ENCODE measurements at places on chromosomes 4 and X.
A peak's percentile ranks its signal among the peaks of the same experiment; 100 is the strongest.

DNA sequence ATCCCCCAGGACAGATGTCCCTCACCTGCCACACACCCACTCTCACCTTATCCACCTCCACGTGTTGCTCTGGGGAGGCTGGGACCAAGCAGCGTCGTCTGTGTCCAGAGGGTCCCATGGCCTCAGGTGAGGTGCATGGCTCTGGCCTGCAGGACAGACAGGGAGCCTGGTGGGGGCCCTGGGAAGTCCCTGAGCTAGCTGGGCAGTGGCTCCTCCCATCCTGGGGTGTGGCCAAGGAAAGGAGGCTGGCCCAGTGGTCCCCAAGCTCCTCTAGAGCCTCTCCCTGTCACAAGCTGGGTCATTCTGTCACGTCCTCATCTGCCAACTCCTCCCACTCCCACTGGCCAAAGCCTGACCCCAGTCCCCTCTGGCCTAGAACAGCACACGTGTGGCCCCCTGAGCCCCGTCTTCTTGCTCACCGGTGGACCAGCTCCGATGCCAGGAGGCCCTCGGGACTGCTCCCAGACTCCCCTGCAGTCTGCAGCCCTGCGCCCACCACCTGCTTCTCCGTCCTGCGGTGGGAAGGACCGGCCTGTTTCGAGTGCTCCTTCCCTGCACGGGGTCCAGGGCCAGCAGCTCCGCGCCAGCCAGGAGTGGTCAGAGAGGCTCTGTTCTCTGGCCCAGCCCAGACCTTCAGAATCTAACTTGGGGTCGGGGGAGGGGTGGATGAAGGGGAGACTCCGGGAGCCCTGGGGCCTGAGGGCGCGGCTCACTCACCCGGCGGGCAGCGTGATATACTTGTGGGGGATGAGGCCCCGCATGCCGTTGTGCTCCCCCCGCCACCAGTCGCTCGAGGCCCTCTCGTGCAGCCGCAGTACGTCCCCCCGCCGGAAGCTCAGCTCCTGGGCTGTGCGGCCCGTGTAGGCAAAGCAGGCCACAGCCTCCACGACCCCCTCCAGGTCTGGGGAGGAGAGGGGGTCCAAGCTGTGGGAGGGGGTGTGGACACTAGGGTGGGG lies 4.8 kb downstream of the AVPR2 start:
- DNase-seq = peak; percentile 50

- no peak for DNase-seq
These were observed 21.6 kb upstream of the STIM2 start for GRCh38 chr4:26839016-26839415.

- peak; percentile 2 for DNase-seq
These were observed 45.4 kb downstream of the SMARCAD1 start for GRCh38 chr4:94253036-94253435.

DNA sequence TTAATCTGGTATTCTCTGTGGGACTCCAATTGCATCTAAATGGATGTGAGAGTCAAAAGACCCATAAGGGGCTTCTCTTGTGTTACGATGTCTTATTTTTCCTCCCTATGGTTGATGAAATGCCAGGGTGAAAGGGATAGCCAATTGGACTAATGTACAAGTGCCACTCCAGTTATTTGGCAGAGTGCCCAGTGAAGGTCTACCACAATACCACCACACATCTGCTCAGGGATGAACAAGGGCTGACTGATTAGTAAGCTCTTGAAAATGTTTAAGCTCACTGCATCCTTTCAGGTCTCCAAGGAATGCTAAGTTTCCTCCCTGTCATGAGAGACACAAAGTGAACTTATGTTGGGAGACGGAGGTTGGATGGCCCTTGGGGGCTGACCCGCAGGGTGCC lies 57.8 kb downstream of the HEPH start:
- DNase-seq = no peak

GRCh38 chrX:55008571-55009358 lies 8.6 kb downstream of the APEX2 start:
- DNase-seq = peak; percentile 64

GRCh38 chr4:109930464-109930863 lies 17.8 kb downstream of the EGF start:
- no peak for DNase-seq

DNA sequence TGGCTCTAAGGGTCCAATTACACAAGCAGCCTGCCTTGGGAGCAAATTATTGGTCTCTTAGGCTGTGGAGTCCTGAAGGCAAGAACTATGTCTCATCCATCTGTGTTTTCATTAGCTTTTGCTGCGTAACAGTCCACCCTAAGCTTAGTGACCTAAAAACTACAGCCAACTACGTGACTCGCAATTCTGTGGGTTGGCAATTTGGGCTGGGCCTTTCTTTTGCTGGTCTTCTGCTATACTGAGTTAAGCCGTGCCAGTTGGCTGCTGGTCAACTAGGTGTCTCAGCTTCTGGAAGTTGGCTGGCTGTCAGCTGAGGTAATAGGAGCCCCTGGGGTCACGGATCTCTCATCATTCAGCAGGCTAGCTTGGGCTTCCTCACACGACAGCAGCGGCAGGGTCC lies 205.6 kb upstream of the S100G start:
- DNase-seq = no peak

- no peak for DNase-seq
These were observed 351.6 kb downstream of the GPM6A start for GRCh38 chr4:175460414-175460813.

DNA sequence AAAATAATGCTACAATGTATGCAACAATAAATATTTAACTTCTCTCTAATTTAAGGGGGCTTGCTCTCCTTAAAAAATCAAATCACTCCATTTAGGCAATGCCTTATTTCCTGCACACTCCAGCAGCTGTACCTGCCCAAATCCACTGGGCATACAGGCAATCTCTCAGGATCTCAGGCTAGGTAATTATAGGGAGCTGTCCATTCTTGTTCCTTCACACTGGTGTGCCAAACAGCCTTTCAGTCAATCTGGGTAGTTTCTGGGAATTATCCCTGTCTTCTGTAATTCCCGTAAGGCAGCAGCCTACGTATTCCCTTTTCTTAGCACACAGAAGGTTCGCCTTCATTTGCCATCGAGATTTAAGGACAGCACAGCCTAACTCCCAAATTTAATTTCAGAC lies 922.6 kb upstream of the SLIT2 start:
- no peak for DNase-seq

DNA sequence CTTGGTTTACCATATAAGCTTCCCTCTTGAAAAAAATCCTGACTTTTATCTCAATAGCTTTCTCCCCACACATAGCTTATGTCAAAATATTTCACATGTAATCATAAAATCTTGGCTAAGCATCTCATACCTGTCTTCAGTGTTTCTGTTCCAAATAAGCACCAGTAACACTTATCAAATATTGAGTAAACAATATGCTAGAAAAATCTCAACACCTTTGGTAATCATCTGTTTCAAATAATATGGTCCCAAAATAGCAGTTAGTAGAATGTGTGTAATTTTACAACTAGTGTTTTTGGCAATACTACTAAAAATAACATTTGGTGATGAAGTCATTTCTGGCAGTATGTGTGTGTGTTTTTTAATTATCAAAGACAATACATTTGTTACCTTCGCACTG lies 2138.2 kb downstream of the PCDH7 start:
- no peak for DNase-seq

DNA sequence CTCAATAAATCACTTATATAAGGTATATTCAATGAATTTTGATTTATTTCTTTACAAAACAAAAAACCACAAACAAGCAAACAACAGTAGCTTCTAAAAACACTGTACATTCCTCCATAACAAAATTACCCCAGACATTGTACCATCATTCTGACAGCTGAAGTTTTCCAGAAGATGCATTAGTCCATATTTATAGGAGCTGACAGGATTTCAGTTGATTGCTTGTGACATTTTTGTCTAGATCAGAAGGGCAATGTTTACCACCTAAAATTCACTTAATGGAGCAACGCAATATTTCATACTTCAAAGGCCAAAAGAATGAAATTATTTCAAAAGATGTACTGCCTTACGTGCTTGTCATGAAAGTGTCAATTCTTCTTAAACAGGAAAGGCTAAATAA lies 167.0 kb downstream of the ATP10D start:
- DNase-seq = no peak

- DNase-seq = peak; percentile 45
These were observed 71.4 kb upstream of the STIM2 start for GRCh38 chr4:26789208-26789607.

GRCh38 chr4:19135895-19136633 lies 1114.5 kb upstream of the LCORL start:
- DNase-seq = no peak

DNA sequence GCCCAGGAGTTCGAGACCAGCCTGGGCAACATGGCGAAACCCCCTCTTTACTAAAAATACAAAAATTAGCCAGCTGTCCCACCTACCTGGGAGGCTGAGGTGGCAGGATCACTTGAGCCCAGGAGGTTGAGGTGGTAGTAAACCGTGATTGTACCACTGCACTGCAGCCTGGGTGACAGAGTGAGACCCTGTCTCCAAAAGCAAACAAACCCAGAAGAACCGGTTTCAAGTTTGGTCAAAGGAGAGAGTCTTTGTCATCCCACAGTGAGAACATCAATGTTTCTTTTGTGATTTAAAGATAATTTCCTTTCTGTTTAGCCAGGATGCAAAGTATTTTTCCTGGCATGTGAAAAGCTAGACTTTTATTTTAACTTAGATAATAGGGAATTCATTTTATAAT lies 26.7 kb downstream of the PDK3 start:
- DNase-seq = no peak

DNA sequence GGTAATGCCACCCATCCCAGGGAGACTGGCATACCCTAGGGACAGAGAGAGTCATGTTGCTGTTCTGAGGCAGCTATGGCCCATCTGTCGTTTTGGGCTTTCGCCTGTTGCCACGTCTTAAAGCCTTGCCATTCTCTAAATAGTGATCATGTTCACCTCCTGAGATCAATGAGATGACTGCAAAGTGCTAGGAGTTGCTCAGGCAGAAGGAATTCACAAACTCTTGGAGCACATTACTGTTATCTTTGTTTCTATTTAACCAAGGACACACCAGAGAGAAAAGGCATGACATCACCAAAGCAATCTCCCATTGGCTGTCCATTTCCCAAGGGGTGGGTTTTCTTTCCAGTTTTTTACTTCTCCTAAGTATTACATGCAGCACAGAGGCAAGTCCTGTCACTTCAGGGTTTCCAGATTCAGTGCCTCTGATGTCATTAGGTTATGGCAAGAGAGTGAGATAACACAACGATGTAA lies 37.1 kb upstream of the SETD7 start:
- no peak for DNase-seq

DNA sequence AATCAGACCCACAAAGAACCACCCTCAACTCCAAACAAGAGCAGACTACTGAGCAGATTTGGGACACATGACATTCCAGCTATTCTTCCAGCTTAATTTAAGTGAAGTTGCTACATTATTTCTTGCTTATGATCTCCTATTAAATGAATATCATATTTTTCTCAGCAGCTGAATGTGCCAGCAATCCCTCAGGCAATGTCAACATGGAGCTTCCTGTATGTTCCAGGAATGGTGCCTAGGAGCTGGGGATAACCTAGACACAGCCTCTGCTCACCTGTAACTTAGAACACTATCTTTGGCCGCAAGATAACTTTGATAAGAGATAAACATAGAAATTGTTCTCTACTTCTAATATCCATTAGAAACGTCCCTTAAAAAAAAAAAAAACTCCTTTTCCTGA lies 274.4 kb upstream of the RASGEF1B start:
- DNase-seq = no peak

DNA sequence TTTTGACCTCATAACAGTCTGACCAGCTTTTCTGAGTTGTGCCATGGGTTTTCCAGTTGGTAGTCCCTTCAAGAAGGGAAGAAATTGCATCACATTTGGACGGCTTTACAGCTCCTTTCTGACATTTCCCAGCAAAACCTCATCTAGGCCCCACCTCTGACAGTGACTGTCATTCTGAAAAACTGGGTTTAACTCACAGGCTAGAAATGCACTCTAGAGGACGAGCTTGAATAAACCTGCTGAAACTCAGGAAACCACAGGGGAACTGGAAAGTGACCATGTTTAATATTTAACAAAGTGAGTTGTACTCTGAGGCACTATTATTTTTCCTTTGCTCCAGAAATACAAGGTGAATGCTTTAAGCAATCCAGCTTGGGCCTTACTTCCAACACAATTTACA lies 434.3 kb upstream of the RASGEF1B start:
- no peak for DNase-seq

DNA sequence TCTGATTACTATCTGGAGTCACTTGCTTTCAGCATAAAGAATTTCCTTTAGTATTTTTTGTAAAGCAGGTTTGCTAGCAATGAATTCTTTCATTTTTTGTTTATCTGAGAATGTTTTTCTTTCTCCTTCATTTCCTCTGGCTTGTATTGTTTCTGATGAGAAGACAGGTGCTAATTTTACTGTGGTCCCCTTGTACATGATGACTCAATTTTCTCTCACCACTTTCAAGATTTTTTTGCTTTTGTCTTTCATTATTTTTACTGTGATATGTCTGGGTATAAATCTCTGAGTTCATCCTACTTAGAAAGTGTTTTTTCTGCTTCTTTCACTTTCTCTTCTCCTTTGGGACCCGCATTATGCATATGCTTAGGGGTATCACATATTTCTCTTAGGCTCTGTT lies 62.6 kb downstream of the PKD2 start:
- no peak for DNase-seq

- DNase-seq = no peak
These were observed 75.4 kb downstream of the LIMCH1 start for GRCh38 chr4:41613386-41613785.

GRCh38 chrX:39581411-39581810 lies 516.3 kb downstream of the BCOR start:
- DNase-seq = no peak

GRCh38 chrX:153922932-153923857 lies 2.9 kb downstream of the ARHGAP4 start:
- no peak for DNase-seq

- DNase-seq = no peak
These were observed 169.0 kb downstream of the RAPGEF2 start for GRCh38 chr4:159271856-159272255.

GRCh38 chrX:30615229-30615628 lies 37.7 kb upstream of the TASL start:
- DNase-seq = no peak

GRCh38 chrX:81208916-81209315 lies 7.0 kb downstream of the SH3BGRL start:
- DNase-seq = no peak

GRCh38 chr4:145734576-145735346 lies 54.8 kb downstream of the C4orf51 start:
- DNase-seq = no peak

DNA sequence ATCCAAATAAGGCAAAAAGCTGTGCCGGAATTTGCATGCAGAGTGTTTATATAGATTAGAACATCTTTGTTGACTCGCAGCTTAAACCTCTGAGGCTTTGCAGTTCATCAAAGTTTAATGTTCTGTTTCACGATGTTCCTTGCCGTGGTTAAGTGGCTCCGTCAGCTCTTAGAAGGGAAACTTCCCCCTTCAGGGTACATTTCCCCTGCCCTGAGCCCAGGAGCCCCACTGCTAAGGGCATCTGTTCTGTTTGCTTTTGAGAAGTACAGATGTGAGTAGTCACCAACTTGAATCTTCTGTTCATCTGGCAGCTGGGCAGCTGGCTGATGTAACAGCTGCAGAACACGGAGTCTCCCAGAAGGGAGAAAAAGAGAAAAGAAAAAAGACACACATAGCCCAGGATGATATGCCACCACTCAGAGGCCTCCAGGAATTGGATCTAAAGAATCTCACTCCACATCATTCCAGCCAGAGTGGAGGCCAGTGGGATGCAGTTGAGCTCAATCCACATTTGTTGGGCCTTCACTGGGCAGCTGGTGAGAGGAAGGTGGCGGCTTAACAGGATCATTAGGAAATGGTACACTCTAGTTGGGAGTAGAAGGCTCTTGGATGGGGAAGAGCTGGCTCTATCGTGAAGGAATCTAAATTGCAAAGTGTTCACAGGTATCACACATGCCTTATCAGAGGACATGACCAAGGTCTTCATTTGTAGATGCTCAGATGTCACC lies 178.7 kb upstream of the RBPJ start:
- peak; percentile 58 for DNase-seq
